Tibial nerve (tissue), 4 donors: ENCODE measurements at places on chromosomes 3 and 15.

DNA sequence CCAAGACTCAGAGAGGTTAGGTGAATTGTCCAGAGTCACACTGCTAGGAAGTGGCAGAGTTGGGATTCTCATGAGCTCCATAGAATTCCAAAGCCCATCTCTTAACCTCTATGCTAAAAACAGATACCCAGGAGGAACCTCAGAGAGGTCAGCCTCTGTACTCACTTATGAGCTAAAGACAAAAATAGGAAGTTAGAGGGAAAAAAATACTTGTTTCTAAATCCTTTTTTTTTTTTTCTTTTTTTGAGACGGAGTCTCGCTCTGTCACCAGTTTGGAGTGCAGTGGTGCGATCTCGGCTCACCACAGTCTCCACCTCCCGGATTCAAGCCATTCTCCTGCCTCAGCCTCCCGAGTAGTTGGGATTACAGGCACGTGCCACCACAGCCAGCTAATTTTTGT, 31.4 kb downstream of the FSD2 start:
- no peak for DNase-seq

GRCh38 chr3:71226565-71227269, 356.8 kb downstream of the FOXP1 start:
- DNase-seq = no peak

DNA sequence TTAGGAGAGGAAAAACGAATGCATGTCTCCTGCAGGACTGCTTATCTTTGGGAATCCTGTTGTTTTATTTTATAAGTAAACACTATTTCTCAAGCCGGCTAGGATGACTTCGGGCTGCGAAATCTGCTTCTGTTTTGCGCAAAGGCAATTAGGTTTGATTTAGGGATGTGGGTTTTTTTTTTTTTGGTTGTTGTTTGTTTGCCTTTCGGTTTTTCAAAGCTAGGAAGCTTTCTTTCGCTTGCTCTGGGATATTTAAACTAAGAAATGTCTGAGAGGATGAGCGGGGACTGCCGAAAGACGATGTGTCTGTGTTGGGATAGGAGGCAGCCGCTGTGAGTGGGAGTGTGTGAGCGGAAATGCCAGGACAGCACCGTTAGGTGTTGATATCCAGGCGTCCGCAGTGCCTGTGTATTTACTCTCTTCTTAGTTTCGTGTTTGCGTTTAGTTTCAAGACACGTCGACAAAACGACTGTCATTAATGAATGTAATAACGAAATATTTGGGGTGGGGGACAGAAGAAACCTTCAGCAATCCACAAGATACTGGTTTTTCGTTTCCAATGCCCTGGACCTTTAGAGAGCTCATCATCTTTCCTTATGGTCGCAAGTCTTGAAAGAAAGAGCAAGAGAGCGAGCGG, 604 bp downstream of the ISL2 start:
- no peak for DNase-seq

- no peak for DNase-seq
These were observed 52.7 kb downstream of the LDHAL6B start for GRCh38 chr15:59259137-59259943.

DNA sequence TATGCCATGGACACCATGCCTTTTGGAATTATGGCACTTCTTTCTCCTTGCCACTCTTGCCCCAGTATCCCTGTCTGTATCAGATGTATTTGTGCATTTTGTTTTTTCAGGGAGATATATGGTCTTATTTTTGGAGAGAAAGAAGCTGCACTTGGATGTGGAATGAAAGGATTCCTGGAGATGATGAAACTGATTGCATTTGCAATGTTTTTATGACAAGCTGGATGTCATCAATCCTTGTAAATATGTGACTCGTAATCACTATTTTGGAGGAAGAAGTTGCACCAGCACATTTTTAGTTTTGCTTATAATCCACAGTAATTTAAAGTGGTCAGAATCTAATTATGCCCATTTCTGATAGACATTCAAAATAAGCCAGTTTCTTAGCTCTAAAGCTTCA, 165.0 kb downstream of the NR1D2 start:
- DNase-seq = no peak

GRCh38 chr3:119145500-119146167, at the start of gene TEX55:
Gene TEX55 (plus strand): TSS chr3:119146165. CDS start chr3:119146190, 25 bp downstream.
- no peak for DNase-seq

- DNase-seq = no peak
These were observed 82.0 kb downstream of the BOC start for GRCh38 chr3:113293348-113293747.

- no peak for DNase-seq
These were observed 476.3 kb downstream of the AGBL1 start for GRCh38 chr15:86555939-86556338.

DNA sequence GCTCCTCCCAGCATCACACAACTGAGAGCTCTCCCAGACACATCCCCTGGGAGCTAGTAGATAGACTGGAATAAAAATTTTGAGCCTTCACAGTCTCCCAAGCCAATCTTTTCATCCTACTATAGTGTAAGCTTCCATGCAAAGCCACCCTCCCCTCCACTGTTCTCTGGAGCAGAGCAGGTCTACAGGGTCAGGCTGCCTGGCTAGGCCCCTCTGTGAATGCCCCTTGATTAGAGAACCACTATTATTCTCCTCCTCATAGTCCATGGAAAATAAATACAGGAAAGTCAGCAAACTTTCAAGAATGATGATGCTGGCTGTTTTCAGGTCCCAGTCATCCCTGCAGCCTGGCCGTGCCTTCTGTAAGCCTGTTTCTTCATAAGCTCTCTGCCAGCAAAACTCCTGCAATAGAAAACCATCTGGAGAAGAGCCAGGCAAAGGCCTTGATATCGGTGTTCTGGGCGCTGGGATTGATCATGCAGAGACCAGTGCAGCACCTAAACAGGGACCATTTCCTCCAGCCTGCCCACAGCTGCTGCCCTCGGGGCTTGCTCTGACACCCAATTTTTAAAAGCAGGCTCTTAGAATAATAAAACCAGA, 51.7 kb downstream of the CRYGS start:
- no peak for DNase-seq

DNA sequence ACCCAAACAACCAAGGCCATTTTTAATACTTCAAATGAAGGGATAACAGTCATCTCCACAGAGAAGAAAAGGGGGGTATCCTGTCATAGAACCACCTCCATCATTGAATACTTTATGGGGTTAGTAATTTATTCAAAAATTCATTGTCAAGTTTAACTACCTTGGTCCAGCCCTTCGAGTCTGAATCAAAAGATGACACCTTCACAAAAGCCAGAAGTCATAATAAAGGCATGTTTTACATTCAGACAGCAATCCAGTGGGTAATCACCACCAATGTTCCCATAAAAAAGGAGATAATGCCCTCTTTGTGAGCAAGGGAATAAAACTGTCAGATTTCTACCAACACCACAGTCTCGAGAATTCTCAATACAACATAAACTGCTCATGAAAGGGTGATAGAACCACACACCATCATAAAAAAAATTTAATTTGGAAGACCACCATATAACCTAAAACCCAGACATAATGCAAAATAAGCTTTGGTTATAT, 145.6 kb upstream of the ZBTB20 start:
- no peak for DNase-seq

GRCh38 chr15:94416820-94417219, 185.5 kb downstream of the MCTP2 start:
- DNase-seq = no peak

DNA sequence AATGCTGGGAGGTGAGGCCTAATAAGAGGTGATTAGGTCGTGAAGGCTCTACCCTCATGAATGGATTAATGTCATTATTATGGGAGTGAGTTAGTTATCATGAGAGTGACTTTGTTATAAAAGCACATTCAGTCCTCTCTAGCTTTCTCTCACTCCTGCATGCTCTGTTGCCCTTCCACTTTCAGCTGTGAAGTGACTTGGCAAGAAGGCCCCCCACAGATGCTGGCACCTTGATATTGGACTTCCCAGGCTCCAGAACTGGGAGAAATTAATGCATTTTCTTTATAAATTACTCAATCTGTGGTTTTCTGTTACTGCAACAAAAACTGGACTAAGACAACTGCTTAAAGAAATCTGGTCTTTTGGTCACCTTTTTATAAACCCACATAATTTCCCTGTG, 144.3 kb downstream of the FBN1 start:
- DNase-seq = no peak
